ENCODE measurements at places on chromosomes 13 and 19.

DNA sequence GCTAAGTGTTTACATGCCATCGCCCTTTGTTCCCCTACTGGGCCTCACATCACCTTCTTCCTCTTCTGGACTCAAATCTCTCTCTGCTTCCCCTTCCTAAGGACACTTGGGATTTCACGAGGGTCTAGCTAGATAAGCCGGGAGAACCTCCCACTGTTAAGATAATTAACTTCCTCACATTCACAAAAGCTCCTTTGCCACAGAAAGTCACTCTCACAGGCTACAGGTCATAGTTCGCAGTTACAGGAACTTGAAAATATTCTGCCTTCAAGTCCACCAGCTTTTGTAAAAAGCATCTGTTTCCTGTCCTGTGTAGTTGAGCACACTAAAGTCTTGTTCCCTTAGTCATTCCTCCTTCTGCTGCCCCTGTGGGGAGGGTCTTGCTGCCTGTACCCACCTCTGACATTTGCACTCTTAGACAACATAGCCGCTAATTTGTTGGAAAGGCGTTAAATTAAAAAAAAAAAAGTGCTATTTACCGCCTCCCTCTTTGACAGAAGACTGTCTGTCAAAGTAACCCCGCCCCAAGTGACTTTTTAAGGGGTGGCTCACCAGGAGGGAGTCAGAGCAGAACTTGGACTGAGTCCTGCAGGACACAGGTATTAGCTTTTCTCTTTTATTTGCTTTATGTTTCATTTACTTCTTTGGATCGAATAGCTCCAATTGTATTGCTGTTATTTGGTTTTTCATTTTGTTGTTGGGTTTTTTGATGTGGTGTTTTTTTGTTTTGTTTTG is 26.8 kb upstream of the CEACAM21 start:
- DNase-seq = no peak

DNA sequence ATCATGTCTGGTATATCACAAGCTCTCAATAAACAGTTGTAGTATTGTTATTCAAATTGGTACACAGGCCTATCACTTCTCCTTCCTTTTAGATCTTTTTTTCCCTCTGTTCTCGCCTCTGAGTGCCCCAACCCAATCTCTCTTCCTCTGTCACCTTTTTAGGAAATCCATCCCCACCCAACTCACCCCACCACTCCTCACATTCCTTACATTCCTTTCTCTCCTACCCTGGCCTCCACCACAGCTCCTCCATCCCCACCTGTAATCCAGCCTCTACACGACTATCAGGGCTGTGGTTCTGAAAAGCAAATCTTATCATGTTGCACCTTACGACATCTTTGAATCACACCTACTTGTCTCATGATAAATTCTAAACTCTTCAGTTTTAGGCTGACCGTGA is 545.4 kb upstream of the GPC6 start:
- DNase-seq = no peak

- DNase-seq = peak; percentile 36
Measured at GRCh38 chr13:114203536-114203935, 24.5 kb downstream of the CFAP97D2 start.

DNA sequence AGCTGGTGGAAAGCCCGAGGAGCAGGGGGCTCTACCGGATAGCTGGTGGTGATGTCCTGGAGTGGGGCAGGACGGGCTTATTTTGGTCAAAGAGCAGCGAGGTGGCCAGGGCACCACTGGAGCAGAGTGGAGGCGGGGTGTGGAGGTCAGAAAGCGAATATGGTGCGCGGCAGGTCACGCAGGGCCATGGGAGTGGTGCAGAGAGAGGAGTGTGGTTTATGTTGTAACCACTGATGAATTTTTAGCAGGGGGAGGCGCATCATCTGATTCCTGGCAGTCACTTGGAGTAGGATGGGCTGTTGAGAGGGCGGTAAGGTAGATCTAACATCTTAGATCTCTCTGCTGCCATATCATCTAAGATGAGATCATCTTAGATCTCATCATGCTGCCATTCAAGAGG is 1.4 kb upstream of the ZNF414 start:
- no peak for DNase-seq

DNA sequence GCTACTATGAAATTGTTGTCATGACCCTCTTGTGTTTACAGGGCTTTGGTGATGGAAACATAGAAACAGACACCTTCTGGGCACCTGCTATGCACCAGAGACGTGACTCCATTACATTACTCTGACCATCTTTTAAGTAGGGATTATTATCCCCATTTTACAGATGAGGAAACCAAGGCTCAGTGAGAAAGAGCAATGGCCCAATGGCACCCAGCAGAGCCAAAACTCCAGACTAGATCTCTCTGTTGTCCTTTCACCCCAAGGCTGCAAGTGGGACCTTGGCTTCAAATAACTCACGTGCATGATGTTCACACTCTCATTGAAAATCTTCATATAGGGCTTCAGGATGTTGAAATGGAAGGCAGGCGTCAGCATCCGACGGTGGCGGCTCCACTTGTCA is 5.9 kb downstream of the CYP4F2 start:
- DNase-seq = no peak

DNA sequence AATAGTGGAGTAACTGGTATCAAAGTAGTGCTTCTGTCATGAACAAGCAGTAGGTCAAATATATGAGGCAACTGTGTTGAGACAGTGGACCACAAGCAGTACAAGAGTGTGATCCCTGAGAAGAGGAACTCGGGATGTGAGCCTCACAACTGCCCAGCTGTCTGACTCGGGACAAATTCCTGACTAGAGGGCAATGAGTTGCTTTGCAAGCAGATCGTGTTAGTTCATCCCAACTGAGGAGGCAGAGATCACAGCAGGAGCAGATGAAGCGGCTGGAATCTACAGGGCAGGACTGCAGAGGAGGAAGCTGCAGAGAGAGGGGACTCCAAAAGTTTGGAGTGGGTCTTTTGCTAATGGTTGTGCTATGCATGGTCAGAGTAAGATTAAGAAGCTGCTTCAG is 741.1 kb downstream of the DIAPH3 start:
- DNase-seq = no peak

- DNase-seq = no peak
Measured at GRCh38 chr13:113354831-113355610, 8.9 kb downstream of the GRTP1 start.

GRCh38 chr19:17259118-17259780 is 5.3 kb downstream of the USHBP1 start:
- DNase-seq = no peak

DNA sequence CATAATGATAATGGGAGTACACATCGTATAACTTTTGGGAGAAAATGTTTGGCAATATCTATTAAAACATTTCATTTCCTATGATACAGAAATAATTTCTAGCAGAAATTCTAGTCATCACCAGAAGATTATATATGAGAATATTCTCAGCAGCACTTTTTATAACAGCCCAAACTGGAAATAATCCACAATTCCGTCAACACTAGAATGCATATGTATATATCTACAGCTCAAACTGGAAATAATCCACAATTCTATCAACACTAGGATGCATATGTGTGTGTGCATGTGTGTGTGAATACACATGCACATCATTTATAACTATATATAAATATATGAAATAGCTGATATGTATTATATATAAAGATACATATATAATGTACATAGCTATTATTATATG is 408.0 kb upstream of the KLHL1 start:
- no peak for DNase-seq

GRCh38 chr19:41533671-41534215 is 42.2 kb upstream of the CEACAM21 start:
- DNase-seq = no peak

DNA sequence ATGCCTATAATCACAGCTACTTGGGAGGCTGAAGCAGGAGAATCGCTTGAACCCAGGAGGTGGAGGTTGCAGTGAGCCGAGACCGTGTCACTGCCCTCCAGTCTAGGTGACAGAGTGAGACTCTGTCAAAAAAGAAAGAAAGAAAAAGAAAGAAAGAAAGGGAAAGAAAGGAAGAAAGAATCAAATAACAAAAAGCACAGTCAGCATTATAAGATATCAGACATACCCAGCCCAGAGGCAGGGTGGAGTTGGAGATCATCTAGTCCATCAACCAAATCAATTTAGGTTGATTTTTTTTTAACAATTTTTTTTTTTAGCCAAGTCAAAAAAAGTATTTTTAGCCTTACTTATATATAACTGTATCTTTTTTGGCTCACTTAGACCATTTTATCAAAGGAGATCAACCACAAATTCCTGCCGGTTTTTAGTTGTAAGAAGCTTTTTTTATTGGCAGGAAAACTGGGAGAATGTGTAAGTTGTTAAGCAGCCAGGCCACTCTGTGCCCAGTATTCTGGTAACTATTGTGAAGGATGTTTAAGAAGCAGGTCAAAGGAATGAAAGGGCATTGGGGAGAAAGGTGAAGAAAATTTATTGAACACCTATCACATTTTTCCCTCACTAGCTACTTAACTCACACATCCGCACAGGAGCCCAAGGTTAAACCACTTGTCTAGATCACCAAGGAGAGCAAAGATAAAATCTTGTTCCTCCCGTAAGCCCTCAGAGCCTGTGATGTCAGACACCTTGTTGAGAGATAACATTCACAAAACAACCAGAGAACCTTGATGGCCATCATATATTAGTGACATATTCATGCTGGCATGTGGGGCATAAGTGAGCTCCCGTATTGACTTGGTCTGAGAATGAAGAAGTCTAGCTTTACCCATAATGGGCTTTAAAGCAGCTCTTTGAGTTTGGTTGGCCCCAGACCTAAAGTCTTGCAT is 91.8 kb downstream of the COL4A2 start:
- DNase-seq = no peak
